ENCODE measurements at places on chromosomes 2 and 18.

GRCh38 chr18:62258093-62258492 is 67.0 kb upstream of the TNFRSF11A start:
- H3K27ac ChIP-seq, result no peak overlapping the region
- H3K4me1 ChIP-seq, result no peaks in the 10 kb centered on the region
- DNase-seq, result no peak
- H3K27me3 ChIP-seq, result no peaks in the 10 kb centered on the region
- H3K36me3 ChIP-seq, result peaks cover 12% of the 10 kb centered on the region
- no peak overlapping the region for H3K4me3 ChIP-seq

GRCh38 chr2:177056481-177056929 is 156.1 kb upstream of the HNRNPA3 start:
- no peak overlapping the region for H3K27ac ChIP-seq
- no peak overlapping the region for H3K4me3 ChIP-seq
- H3K27me3 ChIP-seq, result peaks cover 12% of the 10 kb centered on the region
- H3K36me3 ChIP-seq, result no peaks in the 10 kb centered on the region
- no peaks in the 10 kb centered on the region for H3K4me1 ChIP-seq

DNA sequence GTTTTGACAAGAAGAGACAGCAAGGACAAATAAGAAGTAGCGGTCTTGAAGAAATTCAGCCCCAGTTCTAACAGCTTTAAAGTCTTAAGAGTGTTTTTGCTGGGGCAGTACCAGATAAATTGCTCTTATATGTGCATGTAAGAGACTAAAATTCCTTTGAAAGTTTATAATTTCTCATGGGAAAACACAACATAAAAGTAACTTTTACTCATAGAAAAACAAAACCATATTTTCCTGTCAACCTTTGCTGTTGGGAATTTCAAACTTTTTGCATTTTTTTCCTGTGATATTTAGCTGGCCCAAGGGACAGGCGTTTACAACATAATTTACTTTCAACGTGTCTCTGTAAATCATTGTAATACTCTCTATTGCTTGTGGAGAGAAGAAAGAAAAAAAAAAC is 767.8 kb upstream of the ZEB2 start:
- no peaks in the 10 kb centered on the region for H3K36me3 ChIP-seq
- H3K27me3 ChIP-seq, result no peaks in the 10 kb centered on the region
- H3K4me1 ChIP-seq, result no peaks in the 10 kb centered on the region
- no peak overlapping the region for H3K27ac ChIP-seq

DNA sequence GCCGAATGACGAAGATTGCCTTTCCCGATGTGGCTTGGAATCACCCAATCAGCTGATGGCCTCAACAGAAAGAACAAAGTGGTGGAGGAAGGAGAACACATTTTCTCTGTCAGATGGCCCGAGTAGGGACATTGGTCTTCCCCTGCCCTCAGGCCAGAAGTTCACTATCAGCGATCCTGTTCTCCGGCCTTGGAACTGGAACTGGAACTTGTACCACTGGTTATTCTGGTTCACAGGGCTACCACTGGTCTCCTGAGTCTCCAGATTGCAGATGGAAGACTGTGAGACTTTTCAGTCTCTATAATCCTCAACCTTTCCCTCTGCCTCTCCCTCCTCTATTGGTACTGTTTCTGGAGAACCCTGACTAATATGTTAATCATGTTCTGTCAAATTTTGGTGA is 180.4 kb downstream of the ANKRD30B start:
- no peaks in the 10 kb centered on the region for H3K27me3 ChIP-seq
- no peaks in the 10 kb centered on the region for H3K36me3 ChIP-seq
- DNase-seq, result no peak
- H3K4me3 ChIP-seq, result no peak overlapping the region

DNA sequence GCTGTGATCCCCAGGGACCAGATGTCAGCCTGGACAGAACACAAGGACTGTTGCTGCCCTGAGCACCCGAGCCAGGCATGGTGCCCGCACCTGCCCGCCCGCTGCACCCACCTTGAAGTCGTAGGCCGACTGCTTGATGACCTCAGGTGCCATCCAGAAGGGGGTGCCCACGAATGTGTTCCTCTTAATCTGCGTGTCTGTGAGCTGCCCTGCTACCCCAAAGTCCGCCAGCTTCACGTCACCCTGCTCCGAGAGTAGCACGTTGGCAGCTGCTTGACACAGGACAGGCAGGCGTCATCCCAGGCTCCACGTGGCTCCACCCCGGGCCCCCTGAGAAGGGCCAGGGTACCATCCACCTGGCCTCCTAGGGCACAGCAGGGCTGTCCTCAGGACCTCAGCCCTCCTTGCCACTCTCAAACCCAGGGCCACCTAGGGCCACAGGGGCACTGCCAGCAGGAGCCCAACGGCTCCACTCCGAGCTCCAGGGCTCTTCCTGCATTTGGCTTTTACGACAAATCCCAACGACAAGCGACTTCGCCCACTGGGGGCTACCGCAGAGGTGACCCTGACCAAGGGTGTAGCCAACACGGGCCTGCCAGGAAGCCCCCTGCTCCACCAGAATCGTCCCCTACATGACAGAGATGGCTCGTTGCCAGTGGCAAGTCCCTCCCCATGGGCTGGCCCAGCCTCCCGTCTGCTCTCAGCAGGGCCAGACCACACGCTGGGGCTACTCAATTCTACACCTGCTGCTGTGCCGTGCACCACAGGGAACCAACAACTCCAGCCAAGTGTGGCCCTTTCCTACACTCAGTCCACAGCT is 9.0 kb downstream of the STK25 start:
- no peak overlapping the region for H3K27ac ChIP-seq
- H3K4me1 ChIP-seq, result peaks cover 3% of the 10 kb centered on the region
- DNase-seq, result no peak
- no peaks in the 10 kb centered on the region for H3K27me3 ChIP-seq

DNA sequence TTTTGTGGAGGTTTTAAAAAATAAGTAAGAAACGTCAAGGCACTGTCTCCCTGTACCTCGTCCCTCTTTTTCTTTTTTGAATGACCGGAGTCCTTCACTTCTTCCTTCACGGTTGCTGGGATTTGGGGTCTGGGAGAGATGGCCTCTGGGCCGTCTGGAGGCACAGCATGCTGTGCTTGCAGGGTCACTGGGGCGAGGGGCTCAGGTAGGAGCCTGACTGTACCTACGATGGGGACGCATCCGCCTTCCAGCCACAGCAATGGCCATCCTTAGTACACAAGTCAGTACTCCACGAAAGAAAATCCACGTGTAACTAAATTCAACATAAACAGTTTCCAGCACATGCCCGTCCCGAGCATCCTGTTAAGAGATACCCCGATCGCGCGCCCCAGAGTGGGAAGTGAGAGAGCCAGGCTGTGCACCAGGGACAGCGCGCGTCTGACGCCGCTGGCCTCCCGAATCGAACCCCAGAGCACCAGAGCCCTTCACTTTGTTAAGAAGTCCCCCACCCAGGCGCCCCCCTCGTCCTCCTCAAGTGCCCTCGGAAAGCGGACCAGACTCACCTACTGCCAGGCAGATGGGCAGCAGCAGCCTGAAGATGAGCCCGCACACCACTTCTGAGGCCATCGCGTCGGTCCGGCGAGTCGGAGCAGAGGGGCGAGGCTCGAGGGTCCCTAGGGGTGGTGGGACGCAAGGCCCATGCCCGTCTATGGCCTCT is 1.2 kb downstream of the PIEZO2 start:
- peaks cover 4% of the 10 kb centered on the region for H3K4me1 ChIP-seq
- H3K4me3 ChIP-seq, result peak overlapping the region; percentile 43
- H3K27ac ChIP-seq, result no peak overlapping the region
- DNase-seq, result no peak

- no peak for DNase-seq
- H3K4me1 ChIP-seq, result peaks cover 8% of the 10 kb centered on the region
- peak overlapping the region; percentile 28 for H3K4me3 ChIP-seq
- no peaks in the 10 kb centered on the region for H3K36me3 ChIP-seq
These were observed 139.4 kb upstream of the SIX3 start for GRCh38 chr2:44801841-44802776.
